ENCODE measurements at places on chromosomes 16 and 17. TPM values are rescaled to one million over a fixed set of nuclear protein-coding genes. Genes with fewer than 3 reads are reported as not detected.

Gene FAM171A2
- total RNA-seq, result 1.5 TPM

Gene ZNF830
- total RNA-seq, result 55.6 TPM

Gene METTL2A
- 18.3 TPM for total RNA-seq

Gene MFAP4
- not detected for total RNA-seq

Gene SAMD14
- total RNA-seq, result 0.30 TPM

Gene NPIPA8
- 37.5 TPM for total RNA-seq

DNA sequence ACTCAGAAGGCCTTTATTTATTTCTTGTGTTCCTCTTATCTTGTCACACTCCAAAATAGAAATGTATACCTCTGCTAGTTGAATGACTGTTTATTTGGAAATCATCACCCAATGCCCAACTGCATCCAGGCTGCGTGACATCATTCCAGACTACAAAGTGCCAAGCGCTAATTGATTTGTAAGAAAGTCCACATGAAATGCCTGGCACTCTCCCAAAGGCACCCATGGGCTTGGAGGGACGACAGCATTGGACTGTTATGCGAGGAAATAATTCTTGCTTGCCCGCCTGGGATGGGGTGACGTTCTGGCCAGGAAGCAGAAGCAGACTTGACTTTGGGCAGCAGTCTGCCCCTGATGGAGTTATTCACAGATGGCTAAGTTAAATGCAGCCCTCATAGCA is 165.9 kb downstream of the CDH13 start:
- no peak for DNase-seq

GRCh38 chr17:62653826-62654761 is 26.6 kb downstream of the MRC2 start:
- DNase-seq, result no peak

- DNase-seq, result no peak
Observed at GRCh38 chr17:68403122-68403521, 54.2 kb downstream of the WIPI1 start.

DNA sequence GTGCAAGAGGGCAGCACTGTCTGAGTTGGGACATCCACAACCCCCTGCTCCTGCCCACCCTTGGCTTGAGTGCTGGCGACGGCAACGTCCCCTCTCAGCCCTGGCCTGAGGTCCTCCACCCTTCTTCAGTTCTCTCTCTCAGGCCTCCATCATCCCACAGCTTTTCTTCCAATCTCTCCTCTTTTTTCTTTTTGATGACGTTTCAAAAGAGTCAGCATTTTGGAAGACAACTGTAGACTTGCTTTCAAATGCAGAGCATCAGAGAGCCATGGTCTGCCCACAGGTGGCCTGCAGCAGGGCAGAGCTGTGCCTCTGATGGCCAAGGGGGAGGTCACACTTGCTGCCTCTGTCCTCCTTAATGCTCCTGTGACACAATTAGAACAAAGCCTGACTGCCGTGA is 775.4 kb downstream of the KCNJ18 start:
- no peak for DNase-seq

- DNase-seq, result no peak
Observed at GRCh38 chr17:5931616-5932015, 138.6 kb upstream of the WSCD1 start.

DNA sequence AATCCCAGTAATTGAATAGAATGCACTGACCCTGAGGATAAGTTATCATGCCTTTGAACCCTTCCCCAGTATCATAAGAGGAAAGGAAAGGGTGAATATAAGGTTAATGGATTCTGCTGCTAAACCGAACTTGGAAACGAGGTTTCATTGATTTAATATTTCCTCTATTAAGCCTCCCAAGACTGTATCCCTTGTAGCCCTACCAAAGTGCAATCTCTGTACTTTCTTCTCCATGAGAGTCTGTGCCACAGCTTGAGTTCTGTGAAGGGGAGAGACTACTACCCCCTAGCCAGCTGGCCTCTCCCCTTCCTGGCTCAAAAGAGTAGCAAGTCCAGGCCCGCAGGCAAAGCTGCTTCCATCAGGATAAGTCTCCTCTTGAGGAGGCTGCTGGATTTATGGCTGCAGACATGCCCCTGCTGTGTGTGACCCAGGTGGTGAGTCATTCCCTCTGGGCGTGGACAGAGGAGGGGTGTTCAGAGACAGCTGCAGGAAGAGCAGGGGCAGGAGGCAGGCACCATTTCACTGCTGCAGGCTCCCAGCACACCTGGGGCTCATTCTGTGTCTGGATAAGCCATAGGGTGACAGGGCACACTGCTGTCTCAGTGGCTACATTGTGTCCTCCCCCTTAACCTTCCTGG is 58.4 kb downstream of the TOM1L2 start:
- no peak for DNase-seq

- no peak for DNase-seq
Observed at GRCh38 chr17:1957037-1957436, 68.1 kb downstream of the RTN4RL1 start.

DNA sequence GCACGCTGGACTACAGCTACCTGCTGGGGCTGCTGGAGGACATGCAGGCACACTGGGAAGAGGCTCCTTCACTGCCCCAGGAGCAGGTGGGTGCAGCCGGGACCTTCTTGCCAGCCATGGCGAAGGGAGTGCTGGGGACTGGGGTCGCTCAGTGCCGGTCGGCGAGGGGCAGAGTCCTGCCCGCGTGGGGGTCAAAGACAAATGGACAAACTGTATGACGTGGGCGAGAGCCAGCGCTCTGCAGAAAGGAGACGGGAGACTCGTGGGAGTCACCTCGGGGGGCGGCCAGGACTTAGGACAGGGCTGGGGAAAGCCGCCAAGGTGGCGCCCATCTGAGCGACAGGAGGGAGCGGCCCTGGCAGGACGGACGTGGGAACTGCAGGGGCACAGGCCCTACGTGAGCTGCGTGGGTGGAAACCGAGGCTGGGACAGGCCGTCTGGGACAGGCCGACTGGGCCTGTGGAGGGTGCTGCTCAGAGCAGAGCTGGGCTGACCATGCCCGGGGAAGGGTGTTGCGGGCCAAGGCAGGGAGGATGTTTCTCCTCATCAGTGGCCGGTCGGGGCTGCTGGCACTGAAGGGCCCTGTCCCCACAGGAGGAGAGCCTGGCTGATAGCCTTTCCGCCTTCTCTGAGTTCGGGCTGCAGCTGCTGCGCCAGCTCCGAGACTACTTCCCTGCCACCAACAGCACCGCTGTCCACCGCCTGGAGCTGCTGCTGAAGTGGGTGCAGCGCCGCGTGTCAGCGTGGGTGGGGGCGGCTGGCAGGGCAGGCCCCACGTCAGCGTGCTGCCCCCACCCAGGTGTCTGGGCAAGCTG is 8.0 kb downstream of the TSR3 start:
- no peak for DNase-seq

GRCh38 chr17:31391496-31391949 is at the start of gene RAB11FIP4:
TSS of gene RAB11FIP4 (plus strand) at chr17:31391675. CDS start at chr17:31391853, 178 bp downstream.
- DNase-seq, result no peak

DNA sequence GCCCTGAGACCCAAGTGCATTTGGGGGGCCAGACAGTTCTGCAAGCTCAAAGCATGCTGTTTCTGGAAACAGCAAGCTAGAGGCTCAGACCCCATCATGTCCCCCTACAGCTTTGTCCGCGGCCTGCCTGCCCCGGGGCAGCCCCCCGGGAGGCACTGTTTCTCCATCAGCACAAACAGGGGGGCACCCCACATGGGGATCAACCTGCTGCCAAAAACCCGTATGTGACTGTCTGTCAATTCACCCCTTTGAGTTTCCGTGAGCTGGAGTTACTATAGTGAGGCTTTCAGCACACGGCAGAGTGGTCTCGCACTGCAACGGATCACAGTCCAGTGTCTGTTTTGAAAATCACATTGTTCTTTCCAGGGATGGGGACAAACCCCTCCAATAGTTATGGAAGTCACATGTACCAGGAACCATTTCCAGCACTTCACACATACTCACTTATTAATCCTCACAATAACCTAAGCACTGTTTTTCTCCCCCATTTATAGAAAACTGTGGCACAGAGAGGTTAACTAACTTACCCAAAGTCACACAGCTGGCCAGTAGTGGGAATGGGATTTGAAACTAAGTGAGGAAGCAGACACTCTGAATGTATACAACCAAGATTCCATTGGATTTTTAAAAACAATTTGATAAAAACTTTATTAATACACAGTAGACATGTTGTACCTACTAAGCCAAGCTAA is 269.0 kb downstream of the C16orf95 start:
- DNase-seq, result no peak

- DNase-seq, result no peak
Observed at GRCh38 chr17:3213587-3213986, 6.1 kb downstream of the OR1A1 start.
